H9 (cell line): ENCODE measurements at places on chromosomes 5 and 9. TPM values are rescaled to one million over a fixed set of nuclear protein-coding genes. Genes with fewer than 3 reads are reported as not detected.
A peak's percentile ranks its signal among the peaks of the same experiment; 100 is the strongest.

GRCh38 chr9:114387680-114388356 lies at the start of gene AKNA:
Gene AKNA, minus strand, starts transcription at chr9:114387982. Its CDS starts 6,649 bp downstream, at chr9:114381333.
- DNase-seq: peak; percentile 85

GRCh38 chr5:6541256-6542013 lies 91.4 kb downstream of the NSUN2 start:
- no peak for DNase-seq

DNA sequence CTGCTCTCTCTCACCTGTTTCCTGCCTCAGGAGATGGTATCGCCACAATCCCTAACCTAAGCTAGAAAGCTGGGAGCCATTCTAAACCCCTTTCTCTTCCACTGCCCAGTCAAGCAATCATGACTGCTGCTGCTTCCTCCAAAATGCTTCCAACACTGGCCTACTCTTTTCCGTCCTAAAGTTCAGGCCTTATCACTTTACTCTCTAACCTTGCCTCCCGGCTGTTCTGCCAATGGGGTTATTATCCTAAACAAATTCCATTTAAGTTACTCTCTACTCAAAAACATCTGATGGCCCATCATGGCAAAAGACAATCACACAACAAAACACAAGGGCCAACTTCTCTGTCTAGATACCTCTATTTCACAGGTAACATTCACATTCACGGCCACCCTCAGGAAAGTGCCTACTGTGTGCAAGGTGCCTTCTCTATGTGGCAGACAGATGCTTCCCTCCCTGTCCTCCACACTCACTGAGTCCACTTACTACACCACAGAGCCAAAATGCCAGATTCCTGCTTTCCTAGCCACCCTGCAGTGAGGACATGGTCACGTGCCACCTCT lies 168.0 kb downstream of the CDK5RAP2 start:
- no peak for DNase-seq

- DNase-seq: no peak
Observed at GRCh38 chr9:113219969-113220368, 1.1 kb downstream of the FKBP15 start.

DNA sequence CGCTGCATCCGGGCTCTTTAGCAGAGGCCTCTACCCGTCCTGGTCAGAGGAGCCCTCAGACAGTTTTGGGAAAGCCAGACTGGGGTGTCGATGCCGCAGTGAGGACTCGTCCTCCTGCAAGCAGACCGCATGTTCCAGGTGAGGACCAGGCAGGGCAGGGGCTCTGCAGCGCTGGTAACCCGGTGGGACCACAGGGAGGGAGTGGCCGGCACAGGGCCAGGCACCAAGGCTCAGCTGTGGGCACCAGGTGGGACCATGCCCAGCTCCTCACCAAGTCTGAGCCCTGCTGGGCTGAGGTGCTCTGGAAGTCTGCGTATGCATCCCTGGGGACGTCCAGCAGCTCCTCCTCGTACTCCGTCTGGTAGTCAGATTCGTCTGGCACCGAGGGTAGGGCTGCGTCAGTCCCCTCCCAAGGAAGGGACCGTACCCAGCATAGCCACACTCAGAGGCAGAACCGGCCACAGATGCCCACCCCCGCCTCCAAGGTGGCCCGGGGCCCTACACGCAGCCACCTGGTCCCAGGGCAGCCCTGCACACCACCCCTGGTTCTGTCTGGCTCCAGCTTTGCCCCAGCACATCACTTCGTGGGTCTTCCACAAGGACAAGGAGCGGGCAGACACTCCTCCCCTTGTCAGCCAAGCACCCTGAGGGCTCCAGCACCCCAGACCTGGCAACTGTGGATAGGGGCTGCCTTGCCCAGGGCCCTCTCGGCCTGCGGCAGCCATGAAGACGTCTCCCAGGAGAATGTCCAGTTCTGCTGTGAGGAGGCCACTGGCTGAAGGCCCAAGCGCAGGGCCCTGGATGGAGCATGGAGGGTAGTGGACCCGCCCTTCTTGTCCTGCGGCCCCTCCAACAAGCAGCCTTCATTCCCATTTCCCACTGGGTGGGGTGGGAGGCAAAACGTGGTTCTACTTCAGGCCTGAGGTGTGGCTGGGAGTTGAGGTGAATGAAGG lies 1.5 kb upstream of the NSMF start:
- peak; percentile 28 for DNase-seq

DNA sequence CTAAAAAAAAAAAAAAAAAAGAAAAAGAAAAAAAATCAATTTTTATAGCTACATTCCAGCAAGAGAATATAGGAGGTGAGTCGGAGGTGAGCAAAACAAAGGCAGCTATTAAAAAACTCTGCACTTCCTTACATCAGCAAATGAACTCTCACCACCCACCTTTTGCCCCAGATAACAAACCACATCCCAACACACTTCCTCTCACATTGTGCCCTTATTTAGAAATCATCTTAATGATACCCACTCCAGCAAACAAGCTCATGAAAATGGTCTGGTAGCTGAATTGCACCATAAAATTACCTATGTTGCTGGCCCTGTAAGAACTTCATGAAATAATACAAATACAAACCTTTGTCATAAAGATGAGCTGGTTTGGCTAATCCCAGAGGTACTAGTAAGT lies 82.9 kb downstream of the CEMIP2 start:
- DNase-seq: no peak

MYMK gene
- total RNA-seq: not detected in 2 replicates

DNA sequence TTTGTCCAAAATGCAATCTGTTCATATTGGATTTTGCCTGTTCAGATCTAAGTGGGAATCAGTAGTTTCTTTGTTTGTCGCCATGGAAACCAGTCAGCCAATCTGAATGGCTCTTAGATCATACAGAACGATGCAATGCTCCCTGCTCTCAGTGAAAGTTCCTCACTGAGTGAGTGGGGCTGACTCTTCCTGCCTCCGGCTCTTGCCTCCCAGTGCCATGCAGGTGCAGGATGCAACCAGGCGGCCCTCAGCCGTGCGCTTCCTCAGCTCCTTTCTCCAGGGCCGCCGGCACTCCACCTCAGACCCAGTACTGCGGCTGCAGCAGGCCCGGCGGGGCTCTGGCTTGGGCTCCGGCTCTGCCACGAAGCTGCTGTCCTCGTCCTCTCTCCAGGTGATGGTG lies at the start of gene PTPDC1:
TSS of gene PTPDC1 (plus strand) at position 151 of the 400 bp plus-strand sequence. CDS start at position 218, 67 bp downstream.
- DNase-seq: peak; percentile 83

GRCh38 chr9:78163834-78164233 lies 72.0 kb upstream of the CEP78 start:
- no peak for DNase-seq

DNA sequence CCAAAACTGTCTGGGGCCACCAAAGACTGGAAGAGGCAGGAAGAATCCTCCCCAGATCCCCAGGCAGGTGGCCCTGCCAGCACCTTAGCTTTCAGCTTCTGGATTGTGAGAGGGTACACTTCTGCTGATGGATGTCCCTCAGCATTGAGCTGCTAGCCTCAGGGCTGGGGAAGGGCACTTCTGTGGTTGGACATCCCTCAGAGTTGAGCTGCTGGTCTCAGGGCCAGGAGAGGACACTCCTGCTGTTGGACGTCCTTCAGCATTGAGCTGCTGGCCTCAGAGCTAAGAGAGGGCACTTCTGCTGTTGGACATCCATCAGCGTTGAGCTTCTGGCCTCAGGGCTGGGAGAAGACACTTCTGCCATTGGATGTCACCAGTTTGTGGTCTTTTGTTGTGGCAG lies 83.8 kb upstream of the FCN1 start:
- DNase-seq: no peak

GHR gene
- 0.20 and 0.24 TPM in 2 replicates for total RNA-seq

DNA sequence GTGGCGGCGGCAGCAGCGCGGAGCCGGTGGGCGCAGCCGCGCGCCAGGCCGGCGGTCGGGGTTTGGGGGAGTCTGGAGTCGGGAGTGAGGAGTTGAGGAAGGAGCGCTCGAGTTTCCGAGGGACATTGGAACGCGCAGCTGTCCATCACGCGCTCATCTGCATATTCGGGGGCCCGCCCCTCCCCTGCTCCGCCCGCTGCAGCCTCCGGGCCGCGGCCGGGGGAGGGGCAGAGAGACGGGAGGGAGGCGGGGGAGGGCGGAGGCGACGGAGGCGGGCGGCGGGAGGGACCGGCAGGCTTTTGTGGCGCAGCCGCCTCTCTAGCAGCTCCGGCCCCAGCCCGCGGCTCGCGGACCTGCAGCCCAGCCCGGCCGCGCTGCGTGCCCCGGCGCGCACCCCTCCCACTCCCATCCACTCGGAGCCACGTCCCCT lies at the start of gene IRX2:
TSS of gene IRX2 (minus strand) at position 86 of the 430 bp plus-strand sequence. CDS start 264 bp downstream, outside the sequence.
- peak; percentile 95 for DNase-seq

DNA sequence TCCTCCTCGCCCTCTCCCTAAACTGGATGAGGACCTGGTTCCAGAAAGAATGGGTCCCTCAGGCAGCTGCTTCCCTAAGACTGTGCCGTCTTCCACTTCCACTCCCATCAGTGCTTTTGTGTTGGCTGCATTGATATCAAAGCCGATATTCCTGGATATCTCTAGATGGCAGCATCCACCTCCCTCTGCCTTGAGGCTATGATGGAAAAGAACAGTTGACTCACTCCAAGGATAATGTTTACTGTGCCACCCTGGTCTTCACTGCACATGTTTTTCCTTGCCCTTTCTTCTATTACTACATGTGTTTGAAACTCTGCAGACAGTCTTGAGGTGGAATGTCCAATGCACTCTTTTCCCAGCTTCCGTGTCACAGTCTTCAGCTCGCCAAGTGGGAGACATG lies 211.6 kb downstream of the MAST4 start:
- DNase-seq: no peak

DNA sequence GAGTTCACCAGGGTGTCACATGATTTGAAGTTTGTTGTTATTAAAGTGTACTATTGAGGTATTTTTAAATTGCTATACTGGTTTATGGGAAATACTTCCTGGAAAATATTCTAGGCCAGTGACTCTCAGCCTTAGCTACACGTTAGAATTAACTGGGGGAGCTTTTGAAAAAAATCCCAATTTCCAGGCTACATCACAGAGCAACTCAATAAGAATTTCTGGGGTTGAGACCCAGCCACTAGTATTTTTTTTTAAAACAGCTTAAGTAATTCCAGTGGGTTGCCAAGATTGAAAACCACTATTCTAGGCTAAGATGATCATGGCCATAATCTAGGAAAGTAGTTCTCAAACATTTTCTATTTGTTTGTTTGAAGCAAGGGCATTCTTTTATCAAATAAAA lies 142.9 kb upstream of the GRIA1 start:
- no peak for DNase-seq

DNA sequence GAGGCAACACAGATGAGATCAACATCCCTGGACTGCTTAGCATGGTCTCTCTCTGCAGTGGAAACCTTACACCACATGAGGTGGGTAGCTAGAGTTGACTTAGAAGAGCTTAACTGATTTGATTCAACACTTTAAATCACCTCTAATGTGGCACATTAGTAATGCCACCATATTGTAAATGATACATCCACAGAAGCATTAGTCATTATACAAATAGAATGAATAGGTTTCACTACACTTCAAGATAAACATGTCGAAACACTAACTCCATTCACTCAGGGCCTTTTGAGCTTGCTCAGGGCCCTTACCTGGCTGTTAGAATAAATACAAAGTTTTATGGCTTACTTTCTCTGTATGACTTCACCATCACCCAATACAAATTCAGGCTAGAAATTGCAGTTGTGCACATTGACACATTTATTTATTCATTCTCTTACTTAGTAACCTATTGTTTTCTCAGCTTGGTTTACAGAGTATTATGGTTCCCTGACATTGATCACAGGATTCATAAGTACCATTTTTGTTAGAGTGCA lies 9.3 kb upstream of the SMAD5 start:
- DNase-seq: no peak

- DNase-seq: no peak
Observed at GRCh38 chr9:88587885-88588649, 53.1 kb downstream of the NXNL2 start.

GRCh38 chr9:37715991-37716505 lies 37.6 kb upstream of the TRMT10B start:
- no peak for DNase-seq

IGFBPL1 gene
- total RNA-seq: 37.7 and 37.9 TPM in 2 replicates

NPR2 gene
- total RNA-seq: 12.2 and 12.5 TPM in 2 replicates

DNA sequence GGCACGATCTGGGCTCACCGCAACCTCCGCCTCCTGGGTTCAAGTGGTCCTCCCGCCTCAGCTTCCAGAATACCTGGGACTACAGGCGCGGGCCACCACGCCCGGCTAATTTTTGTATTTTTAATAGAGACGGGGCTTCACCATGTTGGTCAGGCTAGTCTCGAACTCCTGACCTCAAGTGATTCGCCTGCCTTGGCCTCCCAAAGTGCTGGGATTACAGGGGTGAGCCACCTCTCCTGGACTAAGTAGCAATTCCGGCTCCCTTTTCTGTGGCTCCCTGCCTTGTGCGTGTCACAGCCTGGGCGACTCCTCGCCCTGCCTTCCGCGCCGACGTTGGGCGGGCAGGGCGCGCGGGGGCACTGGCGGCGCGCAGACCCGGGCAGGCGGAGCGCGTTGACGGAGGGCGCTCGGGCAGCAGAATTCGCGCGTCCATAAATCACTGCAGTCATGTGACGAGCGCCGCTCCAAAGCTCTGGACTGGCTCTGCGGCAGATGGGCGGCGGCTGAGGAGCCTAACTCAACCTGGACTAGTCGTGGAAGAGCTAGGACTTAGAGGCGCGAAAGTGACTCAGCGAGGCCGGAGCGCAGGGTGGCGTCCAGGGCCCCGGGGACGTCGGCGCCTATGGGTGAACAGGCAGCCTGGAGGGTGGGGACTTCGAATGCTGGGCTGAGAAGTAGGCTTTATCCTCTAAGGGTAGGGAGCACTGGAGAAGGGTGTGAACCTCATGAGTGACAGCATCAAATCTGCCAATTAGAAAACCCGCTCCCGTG lies 1.4 kb upstream of the CIZ1 start:
- no peak for DNase-seq

HAVCR1 gene
- not detected in 2 replicates for total RNA-seq

DNA sequence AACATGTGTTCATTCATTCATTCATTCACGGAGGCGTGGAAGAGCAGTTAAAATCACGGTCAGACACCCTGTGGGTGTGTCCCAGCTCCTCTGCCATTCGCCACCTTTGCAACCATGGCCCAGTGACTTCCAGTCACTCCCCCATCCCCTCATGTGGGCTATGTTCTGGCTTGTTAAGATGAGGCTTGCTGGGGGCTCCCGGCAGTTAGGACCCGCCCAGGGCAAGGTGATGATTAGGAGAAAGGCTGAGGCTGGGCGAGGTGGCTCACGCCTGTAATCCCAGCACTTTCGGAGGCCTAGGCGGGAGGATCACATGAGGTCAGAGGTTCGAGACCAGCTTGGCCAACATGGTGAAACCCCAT lies 24.9 kb upstream of the PTGES start:
- no peak for DNase-seq

PTGES gene
- 1.6 and 2.4 TPM in 2 replicates for total RNA-seq

DNA sequence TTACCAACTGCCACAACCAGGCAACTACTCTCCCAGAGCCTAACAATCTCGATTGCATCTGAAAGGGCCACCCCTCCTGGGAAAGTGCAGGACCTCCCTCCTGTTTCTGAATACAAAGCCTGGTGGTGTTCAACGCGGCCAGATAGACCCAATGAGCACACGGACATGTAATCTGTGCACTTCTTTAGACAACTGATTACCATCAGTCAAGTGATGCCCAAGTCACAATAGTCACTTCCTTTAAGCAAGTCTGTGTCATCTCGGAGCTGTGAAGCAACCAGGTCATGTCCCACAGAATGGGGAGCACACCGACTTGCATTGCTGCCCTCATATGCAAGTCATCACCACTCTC lies 739 bp downstream of the C9orf72 start:
- no peak for DNase-seq

- DNase-seq: no peak
Observed at GRCh38 chr5:3392306-3392939, 203.2 kb upstream of the IRX1 start.

GRCh38 chr9:121510766-121511550 lies 11.3 kb upstream of the GGTA1 start:
- DNase-seq: no peak
